ENCODE measurements at places on chromosomes 2 and 18.

- DNase-seq, result no peak
Observed at GRCh38 chr2:126238251-126238650, 417.7 kb upstream of the GYPC start.

GRCh38 chr2:158578703-158579330, 122.1 kb downstream of the PKP4 start:
- DNase-seq, result no peak

DNA sequence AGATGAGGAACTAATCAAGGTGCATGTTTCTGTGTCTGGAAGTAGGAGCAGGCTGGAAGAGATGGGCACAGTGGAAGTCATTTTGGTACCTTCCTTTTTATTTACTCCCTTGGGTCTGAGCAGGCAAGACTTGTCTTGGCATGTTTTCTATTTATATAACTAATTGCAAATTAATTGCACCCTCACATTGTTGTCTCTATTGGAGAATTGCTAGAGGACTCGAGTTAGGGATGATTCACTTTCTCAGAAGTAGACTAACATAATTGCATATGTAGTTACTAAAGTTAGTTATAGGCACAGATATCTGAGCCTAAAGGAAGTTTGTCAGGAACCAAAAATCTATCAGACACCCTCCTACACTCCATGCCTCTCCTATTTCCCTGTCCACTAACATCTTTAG, 92.8 kb upstream of the NRP2 start:
- DNase-seq, result no peak

GRCh38 chr2:186059096-186059495, 320.5 kb downstream of the FSIP2 start:
- no peak for DNase-seq

GRCh38 chr2:217703102-217703501, 299.7 kb downstream of the TNS1 start:
- no peak for DNase-seq

DNA sequence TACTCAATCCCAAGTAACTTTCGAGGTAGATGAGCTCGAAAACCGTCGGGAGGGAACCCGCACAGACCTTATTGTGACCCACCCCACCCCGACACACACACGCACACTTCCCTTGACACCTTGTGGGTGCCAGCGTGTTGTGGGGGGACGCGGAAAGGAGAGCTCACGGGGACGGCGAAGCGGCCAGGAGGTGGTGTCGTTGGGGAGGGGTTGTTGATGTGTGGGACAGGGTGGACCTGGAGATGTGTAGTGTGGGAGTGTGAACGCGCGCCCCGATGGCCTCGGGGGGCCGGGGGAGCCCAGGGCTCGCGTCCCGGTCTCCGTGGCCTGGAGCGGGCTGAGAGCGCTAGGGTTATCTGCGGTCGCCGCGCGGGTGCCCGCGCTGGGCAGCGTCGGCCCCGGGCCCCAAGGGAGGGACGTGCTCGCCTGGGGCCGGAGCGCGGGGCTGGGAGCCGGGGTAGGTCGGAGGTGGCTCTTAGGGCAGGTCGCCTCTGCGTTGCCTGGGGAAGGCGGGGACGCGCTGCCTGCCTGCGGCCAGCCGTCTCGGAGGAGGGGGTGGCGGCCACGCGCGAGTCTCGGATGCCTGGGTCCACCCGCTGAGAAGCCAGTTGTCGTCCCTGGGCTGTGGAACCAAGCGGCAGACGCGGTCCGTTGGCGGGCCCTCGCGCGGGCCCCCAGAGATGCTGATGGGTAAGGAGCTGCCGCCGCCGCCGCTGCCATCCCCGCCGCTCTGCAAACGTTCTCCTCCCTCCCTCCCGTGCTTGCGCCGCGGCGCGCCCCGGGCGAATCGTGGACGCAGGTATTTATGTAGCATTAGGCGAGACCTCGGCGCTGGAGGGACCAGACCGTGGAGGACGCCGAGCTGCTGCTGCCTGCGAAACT, 1.6 kb downstream of the KLHL29 start:
- DNase-seq, result no peak

DNA sequence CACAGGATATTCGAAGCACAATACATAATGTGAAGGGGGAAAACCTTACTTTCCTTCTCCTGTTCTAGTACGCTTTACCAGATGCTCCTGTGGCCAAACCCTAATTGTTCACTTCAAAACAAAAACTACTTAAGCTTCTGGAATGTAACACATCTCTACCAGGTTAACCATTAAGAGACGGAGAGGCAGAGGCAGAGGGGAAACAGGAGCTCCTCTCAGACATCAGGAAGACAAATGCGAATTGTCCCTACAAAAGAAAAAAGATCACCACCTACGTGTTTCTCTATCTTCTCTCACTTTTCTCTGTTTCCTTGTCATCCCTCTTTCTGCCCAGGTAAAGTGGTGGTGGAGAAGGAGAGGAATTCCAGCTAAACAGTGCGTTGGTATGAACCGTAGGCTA, 266.8 kb downstream of the NRXN1 start:
- DNase-seq, result no peak

DNA sequence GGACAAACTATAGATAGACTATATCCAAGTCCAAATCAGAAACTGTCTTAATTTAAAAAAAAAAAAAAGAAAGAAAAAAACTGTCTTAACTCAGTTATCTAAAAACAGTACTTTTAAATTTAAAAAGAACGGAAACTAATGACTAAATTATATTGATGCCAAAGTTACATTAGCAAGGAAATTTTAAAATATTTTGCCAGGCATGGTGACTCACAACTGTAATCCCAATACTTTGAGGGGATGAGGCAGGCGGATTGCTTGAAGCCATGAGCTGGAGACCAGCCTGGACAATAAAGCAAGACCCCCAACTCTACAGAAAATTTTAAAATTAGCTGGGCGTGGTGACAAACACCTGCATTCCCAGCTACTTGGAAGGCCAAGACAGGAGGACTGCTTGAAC, 30.9 kb downstream of the MEMO1 start:
- DNase-seq, result no peak

DNA sequence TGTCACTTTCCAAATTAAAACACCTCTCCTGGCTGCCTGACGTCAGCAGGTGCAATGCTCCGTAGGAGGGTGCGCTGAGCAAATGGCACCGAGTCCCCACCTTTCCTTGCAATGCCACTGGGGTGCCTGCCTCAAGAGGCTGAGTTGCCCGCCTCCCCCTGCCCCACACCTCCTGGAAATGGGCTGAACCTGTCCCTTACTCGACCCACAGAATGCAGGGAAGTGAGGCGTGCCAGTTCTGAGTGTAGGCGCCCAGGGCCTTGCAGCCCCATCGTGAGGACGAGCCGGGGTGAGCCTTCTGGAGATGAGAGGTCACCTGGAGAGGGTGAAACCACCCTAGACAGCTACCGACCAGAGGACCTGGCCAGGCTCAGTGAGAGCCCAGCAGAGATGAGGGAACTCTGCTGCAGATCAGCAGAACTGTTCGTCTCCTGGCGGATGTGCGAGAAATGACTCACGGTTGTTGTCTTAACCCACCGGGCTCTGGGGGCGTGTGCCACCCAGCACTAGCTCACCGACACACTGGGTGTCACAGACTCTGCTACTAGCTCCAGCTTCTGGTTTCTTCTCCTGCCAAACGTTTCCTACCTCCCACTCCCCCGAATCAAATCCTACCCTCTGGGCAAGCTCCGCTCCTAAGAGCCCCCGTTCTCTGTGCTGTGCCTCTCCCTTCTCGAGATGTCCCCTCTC, 168.7 kb upstream of the HDAC4 start:
- DNase-seq, result no peak

DNA sequence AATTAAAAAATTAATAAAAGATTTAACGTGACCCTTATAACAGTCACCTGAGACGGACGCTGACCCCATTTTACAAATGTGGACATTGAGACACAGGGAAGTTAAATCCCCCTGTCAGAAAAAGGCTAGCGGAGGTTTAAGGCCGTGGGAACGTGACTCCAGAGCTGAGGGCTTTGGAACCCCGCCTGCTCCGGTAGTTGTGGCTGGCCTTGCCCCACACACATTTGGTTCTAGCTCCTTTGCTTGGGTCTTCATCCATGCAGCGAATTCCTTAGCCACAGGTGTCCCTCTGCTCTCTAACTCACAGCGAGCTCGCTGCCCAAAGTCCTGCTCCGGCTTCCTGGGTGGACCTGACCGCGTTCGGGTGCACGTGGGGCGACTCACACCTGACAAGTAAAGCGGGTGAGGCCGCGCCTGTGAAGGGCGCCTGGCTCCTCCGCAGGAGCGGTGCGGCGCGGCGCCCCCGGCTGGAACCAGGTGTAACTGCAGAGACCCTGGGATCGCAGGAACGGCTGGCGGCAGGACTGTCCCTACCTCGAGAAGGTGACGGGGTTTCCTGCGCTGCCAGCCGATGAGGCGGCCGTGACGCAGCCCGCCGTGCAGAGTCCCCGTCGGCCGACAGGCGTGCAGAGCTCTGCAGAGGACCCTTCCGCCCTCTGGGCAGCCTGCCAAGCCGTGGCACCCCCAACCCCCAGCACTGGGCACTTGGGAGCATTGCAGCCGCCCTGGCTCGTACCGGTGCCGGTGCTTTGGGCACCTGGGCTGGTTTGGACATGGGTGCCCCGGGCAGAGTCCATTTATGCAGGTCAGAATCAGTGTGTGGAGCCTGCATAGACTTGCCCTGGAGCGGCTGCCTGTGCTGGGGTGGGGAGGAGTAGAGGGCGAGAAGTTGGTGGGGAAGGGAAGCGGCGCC, 2.4 kb upstream of the PROC start:
- DNase-seq, result peak; percentile 54

GRCh38 chr2:182132605-182133004, 147.0 kb downstream of the PPP1R1C start:
- no peak for DNase-seq

- no peak for DNase-seq
Observed at GRCh38 chr2:134783912-134784311, 54.5 kb upstream of the ACMSD start.

DNA sequence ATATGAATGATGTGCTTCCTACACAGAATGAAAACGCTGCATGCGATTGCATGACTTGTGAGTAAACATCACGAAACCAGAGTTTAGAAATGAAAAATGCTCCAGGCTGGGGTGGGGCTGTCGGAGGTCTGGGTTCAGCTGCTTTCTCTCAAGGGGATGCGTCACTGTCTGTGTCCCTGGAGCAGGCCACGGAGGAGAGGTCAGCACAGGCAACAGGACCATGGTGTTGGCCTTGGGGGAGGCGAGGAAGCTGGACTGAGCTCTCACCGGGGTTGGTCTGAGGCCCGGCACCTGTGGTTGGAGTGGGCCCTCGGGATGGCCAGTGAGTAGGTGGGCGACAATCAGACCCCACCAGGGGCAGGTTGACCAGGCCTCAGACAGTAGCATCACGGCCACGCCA, 89.0 kb upstream of the TMEM18 start:
- DNase-seq, result no peak

- DNase-seq, result no peak
Observed at GRCh38 chr18:58819051-58819450, 45.6 kb upstream of the ZNF532 start.

- DNase-seq, result no peak
Observed at GRCh38 chr18:7059276-7059675, 58.3 kb downstream of the LAMA1 start.

- DNase-seq, result no peak
Observed at GRCh38 chr2:75607988-75608683, 38.4 kb upstream of the MRPL19 start.

DNA sequence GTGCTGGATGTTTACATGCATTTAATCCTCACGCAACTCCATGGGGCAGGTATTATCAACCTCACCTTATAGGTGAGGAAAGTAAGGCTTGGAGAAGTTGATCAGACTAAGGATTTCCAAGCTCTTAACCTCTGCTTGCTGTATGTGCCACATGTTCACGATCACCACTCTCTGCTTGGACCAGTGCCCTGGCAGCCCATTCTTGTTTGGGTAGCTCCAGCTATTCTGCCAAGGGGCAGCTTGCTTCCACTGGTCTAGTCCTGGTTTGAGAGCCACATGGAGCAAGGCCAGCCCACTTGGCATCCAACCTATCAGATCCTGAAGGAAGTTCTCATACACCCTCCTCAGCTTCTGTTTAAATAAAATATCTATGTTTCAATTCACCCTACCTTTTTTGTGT, 14.3 kb downstream of the PLB1 start:
- DNase-seq, result no peak

- no peak for DNase-seq
Observed at GRCh38 chr18:79876497-79876896, 75.0 kb downstream of the SLC66A2 start.

DNA sequence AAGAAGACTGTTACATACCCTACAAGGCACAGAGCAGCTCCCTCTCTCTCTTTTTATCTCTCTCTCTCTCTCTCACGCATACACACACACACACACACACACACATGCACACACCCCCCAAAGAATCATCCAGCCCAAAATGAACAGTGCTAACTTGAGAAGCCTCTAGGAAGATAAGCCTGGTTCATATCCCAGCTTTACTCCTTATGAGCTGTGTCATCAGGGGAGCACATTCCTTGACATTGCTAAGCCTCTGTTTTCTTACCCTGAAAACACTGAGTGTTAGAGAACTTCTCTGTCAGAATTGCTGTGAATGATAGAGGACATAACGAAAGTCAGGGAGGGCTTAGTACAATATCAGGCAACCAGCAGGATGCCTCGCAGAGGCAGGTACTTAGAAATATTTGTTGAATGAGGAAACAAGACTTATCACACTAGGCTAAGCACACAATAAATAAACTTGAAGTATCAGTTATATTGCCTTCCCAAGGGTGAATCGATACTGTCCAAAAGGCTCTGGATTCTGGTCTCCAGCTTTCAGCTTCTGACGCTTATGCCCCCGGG, 725.6 kb upstream of the ID2 start:
- DNase-seq, result no peak

GRCh38 chr2:113032737-113033136, 19.9 kb downstream of the IL36B start:
- DNase-seq, result no peak

DNA sequence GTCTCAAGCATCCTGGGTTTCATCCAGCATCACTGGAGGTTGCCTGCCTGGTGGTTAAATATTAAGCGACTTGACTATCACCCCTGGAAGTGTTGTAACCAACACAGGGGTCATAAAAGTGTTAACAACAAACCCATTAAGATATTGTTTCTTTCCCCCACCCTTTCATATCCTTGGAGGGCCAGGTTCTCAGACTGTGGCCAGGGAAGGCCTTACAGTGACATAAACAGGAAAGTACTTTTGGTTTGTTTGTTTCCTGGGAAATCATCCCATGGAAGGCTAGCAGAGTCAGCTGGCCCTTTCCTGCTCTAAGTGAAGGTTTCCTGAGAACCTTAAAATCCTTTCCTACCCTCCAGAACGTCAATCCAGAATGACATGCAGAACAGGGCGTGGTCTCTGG, 160.9 kb downstream of the CLIP4 start:
- no peak for DNase-seq

GRCh38 chr2:25483607-25484266, 142.0 kb upstream of the DNMT3A start:
- DNase-seq, result no peak

- no peak for DNase-seq
Observed at GRCh38 chr2:208426412-208427045, 19.9 kb downstream of the PTH2R start.

GRCh38 chr2:176364273-176364977, 95.2 kb downstream of the MTX2 start:
- DNase-seq, result no peak

- DNase-seq, result no peak
Observed at GRCh38 chr2:220334210-220334609, 706.8 kb downstream of the SLC4A3 start.

Measured in stimulated activated CD8-positive, alpha-beta memory T cell treated with anti-CD3 and anti-CD28 coated beads, Interleukin-7, amount 100 ng/mL, for 1 hour (primary cell).